ENCODE measurements at places on chromosomes 13 and 19. TPM values are rescaled to one million over a fixed set of nuclear protein-coding genes. Genes with fewer than 3 reads are reported as not detected.
A peak's percentile ranks its signal among the peaks of the same experiment; 100 is the strongest.

The REEP6 gene
- polyA plus RNA-seq: 3.5 TPM

The ZNF793 gene
- 1.8 TPM for polyA plus RNA-seq

The PDE4C gene
- polyA plus RNA-seq: not detected

The LTBP4 gene
- 98.6 TPM for polyA plus RNA-seq

The FCGBP gene
- 8.4 TPM for polyA plus RNA-seq

The LGALS14 gene
- not detected for polyA plus RNA-seq

The RPL36 gene
- polyA plus RNA-seq: 1,713 TPM

The MFSD12 gene
- 35.6 TPM for polyA plus RNA-seq

The TNNT1 gene
- 6.7 TPM for polyA plus RNA-seq

The TEX101 gene
- polyA plus RNA-seq: 0.28 TPM

The RNF113B gene
- not detected for polyA plus RNA-seq

The ZNF677 gene
- 11.2 TPM for polyA plus RNA-seq

The GDF15 gene
- 134 TPM for polyA plus RNA-seq

The ZNF415 gene
- 11.2 TPM for polyA plus RNA-seq

The CD70 gene
- not detected for polyA plus RNA-seq

The PDE4A gene
- 12.9 TPM for polyA plus RNA-seq

The ZNF44 gene
- 6.7 TPM for polyA plus RNA-seq

DNA sequence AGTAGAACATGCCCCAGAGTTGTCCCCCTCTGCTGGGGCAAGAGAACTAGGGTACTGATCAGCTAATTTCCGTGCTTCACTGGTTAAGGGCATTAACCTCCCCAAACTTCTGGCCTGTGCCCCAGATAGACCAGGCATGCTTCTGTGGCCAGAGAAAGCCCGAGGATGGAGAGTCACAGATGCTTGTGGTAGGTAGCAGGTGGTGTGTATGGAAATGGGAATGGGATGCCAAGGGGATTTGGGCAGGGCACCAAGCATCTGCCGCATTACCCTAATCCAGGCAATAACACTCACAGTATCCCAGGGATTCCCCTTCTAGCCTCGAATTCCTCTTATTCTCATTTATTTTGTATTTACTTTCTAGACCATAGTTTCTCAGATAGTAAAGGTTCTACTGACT lies 124.8 kb upstream of the KLF12 start:
- DNase-seq: no peak

DNA sequence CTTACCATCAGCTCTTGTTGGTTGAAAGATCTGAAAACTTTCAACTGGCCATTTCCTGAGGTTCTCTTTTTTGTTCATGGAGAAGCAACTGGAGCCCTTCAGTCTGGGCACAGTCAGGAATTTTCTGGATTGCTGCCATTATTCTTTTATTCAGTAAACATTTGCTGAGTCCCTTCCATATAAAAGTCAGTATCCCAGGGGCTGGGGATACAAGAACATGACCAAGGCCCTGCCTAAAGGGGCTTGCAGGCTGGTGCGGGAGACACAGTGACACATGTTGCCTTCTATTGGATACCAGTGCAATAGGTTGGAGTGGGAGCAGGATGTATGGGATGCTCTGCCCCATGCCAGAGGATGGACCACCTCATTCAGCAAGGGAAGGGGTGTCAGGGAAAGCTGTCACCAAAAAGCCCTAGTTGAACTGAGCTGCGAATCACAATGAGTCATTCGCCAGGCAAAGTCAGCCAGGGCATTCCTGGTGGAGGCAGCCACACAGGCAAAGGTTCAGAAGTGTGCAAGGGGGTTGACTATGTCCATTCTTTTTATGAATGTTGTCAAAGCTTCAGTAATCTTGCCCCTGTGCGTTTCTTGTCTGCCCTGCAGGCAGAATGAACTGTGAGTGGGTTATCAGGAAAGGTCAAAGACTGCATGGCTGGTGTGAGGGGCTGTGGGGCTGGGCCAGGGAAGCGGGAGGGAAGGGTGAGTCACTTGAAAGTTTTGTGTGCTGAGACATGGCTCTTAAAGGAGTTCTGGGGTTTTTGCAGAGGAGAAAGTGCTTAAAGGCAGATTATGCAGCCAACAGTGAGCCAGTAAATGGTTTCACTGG lies 395.9 kb downstream of the KCNRG start:
- peak; percentile 48 for DNase-seq

GRCh38 chr13:68025604-68026003 lies 795.5 kb upstream of the PCDH9 start:
- no peak for DNase-seq

DNA sequence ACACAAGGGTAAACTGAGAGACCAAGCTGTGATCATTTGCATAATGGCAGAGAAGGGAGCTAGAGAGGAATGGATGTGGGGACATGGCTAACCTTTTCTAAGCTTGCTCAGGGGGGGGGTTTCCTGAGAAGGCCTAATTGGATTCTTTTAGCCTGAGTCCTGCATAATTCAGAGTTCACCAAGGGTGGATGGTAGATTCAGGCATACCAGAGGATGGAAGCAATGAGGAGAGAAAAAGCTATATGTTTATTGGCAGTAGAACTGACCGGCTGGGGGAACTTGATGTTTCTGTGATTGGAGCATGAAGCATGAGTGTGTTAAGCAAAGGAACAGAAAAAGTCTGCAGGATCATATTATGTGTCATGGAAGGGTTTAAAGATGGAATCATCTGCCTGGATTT lies 65.9 kb upstream of the KLF12 start:
- DNase-seq: no peak

DNA sequence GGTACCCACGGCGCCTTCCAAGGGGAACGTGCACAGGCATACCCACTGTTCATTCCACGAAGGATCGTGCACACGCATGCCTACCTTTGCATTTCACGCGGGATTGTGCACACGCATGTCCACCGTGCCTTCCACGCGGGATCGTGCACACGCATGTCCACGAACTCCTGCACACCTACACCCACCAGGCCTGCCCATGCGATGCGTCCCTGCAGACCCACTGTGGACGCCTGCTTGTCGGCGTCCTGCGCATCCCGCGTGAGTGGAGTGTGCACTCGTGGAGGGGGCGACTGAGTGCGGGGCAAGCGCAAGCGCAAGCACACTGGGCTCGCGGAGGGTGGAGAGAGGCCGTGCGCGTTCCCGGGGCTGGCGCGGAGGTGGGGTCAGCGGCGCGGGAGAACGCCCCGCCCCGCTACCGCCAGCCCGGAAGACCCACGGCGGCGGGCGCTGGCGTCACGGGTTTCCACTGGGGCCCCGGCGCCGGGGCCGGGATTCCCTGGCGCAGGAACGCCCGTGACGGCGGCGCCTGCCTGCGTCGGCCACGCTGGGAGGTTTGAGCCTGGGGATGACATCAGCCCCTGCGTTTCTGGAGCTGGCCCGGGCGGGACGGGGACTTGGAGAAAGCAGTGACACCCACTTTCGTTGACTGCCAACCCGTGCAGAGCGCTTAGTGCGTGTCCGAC lies 18.7 kb downstream of the GADD45B start:
- DNase-seq: peak; percentile 80

DNA sequence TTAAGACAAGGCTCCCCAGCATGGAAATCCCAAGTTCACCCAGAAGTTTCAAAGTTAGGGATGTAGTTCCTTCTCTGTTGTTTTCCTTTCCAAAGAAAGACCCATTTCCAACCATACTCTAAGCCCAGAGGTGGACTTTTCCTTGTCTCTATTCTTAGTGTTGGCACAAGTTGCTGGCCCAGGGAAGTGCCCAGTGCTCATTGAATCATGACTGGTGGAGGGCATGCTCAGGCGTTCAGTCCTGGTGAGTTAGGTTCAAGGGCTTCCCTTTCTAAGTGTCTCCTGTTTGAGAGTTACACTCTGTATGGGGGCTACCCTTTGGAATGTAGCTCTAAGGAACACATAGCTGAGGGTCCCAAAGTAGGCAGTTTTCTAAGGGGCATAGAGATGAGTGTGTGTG lies 389.5 kb downstream of the KCNRG start:
- no peak for DNase-seq

DNA sequence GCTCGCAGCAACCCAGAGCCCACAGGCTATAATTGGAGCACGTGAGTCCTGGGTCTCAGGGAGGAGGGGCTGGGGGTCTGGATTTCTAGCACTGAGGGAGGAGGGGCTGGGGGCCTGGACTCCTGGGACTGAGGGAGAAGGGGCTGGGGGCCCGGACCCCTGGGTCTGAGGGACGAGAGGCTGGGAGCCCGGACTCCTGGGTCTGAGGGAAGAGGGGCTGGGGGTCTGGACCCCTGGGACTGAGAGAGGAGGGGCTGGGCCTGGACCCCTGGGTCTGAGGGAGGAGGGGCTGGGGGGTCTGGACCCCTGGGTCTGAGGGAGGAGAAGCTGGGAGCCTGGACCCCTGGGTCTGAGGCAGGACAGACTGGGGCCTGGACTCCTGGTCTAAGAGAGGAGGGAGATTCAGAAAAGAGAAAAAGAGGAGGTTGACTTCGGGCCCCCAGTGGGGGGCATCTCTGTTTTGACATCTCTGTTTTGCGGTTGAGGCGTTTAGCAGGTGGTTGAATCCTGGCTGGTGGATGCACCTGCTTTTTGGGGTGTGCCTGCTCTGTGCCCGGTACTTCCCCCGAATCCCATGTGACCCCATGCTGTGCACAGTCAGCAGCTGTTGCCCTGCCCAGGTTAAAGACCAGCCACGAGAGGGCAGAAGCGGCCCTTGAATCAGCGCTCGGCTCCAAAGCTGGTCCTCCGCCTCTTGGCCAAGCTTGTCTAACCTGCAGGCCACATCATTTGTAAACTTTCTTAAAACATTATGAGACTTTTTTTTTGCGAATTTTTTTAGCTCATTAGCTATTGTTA lies 10.5 kb downstream of the PVR start:
- peak; percentile 82 for DNase-seq

DNA sequence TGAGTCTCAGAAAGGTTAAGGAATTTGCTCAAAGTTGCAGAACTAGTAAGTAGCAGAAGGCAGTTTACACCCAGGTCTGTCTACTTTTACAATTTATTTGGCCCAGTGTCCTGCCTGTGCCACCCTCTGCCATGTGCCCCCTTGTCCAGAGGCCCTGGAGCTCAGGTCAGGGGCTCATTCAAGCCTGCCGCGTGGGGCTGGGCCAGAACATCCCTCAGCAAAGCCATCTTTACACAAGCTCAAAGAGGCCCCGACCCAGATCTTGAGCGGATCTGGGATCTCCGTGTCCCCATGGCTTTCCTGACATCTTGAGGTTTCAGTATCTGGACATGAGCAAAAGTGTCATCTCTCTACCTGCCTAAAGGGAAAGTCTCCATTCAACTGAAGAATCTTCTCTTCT lies 76.4 kb upstream of the VSTM2B start:
- DNase-seq: no peak

GRCh38 chr13:111184458-111185401 lies 69.6 kb downstream of the ARHGEF7 start:
- peak; percentile 66 for DNase-seq

GRCh38 chr13:113260996-113261395 lies 36.0 kb upstream of the LAMP1 start:
- DNase-seq: no peak

GRCh38 chr13:62113179-62113578 lies 697.5 kb upstream of the PCDH20 start:
- peak; percentile 9 for DNase-seq

- DNase-seq: no peak
Observed at GRCh38 chr13:98761986-98762616, 9.6 kb upstream of the SLC15A1 start.

GRCh38 chr19:33266974-33267484 lies 35.3 kb downstream of the CEBPA start:
- no peak for DNase-seq

- peak; percentile 32 for DNase-seq
Observed at GRCh38 chr19:40461669-40462221, 3.8 kb downstream of the BLVRB start.

DNA sequence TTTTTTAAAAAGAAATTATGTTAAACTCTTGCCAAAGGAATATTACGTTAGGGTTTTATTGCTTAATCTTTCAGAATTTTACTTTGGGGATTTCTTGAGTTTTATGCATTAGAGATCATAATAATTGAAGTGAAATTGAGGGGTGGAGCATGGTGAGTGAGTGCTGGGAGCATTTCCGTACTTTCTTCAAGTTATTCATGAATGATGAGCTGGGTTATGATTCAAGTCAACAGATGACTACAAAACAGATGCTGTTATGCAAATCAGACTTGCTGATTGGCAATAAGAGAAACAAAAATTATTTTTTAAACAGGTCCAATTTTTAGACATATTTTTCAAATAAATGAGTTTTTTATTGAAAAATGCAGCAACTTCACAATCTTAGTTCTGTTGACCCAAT lies 504.2 kb downstream of the DCT start:
- DNase-seq: no peak

GRCh38 chr19:49110567-49110966 lies 3.6 kb upstream of the LIN7B start:
- DNase-seq: no peak

DNA sequence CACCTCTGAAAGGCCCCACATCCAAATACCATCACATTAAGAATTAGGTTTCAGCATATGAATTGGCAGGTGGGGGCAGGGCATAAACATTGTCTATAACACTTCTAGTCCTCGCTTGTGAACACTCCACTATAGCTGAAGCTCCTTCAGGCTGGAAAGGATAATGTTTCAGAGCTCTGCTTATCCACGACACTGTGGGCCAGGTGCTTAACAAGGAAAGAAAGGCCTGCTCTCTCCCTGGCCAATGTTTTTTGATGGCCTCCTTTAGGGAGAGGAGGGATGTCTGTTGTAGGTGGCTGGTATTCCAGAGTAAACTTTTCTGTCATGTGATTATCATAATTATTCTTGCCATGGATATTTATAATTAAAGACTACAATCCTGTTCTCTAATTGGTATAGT lies 86.4 kb downstream of the CCNA1 start:
- DNase-seq: no peak

GRCh38 chr13:31110169-31110568 lies 51.5 kb downstream of the HSPH1 start:
- DNase-seq: no peak

GRCh38 chr13:21849323-21849722 lies 178.4 kb downstream of the FGF9 start:
- DNase-seq: no peak
